Neural progenitor cell (in vitro differentiated cells): ENCODE measurements at places on chromosomes 12 and 14.
A peak's percentile ranks its signal among the peaks of the same experiment; 100 is the strongest.

GRCh38 chr12:4530160-4530559 lies 8.5 kb upstream of the RAD51AP1 start:
- H3K27ac ChIP-seq: no peak overlapping the region
- no peak for DNase-seq
- no peaks in the 10 kb centered on the region for H3K27me3 ChIP-seq
- H3K36me3 ChIP-seq: peaks cover 6% of the 10 kb centered on the region

DNA sequence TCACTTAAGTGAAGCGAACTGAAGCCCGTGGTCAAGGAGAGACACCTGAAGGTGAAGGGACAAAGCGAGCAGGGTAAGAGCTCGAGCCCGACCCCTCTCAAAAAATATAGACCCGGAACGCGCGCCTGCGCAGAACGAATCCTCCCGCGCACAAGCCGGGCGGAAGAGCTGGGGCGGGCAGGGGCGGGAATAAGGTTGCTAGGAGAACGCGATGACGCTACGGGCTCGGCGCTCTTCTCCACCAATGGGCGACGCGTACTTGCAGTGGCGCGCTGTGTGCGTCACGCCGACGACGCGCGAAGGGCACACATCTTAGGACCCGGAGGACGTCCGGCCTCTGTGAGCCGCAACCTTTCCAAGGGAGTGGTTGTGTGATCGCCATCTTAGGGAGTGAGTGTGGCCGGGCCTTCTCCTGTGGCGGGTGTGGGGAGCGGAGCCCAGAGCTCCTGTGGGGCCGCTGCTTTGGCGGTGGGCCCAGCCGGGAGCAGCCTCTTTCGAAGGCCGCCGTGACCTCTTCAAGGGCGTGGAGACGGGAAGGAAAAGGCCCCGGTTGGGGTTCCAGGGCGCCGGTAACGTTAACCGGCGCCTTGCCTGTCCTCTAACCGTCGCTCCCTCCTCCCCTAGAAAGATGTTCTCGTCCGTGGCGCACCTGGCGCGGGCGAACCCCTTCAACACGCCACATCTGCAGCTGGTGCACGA lies at the start of gene SLC25A3:
Gene SLC25A3 (plus strand): TSS at position 336 of the 699 bp plus-strand sequence. CDS start 293 bp downstream, at position 629.
- H3K27me3 ChIP-seq: no peaks in the 10 kb centered on the region
- peak within 1 kb of the TSS; percentile 98 for H3K4me3 ChIP-seq
- DNase-seq: peak; percentile 99
- peak within 1 kb of the TSS; percentile 79 for H3K27ac ChIP-seq
- peaks cover 26% of the 10 kb centered on the region for H3K36me3 ChIP-seq

GRCh38 chr12:69579029-69579428 lies 6.2 kb upstream of the CCT2 start:
- no peaks in the 10 kb centered on the region for H3K36me3 ChIP-seq
- no peaks in the 10 kb centered on the region for H3K4me1 ChIP-seq
- H3K27ac ChIP-seq: no peak overlapping the region
- H3K27me3 ChIP-seq: no peaks in the 10 kb centered on the region

GRCh38 chr12:93740751-93741150 lies 63.6 kb downstream of the CRADD start:
- H3K4me1 ChIP-seq: peaks cover 19% of the 10 kb centered on the region
- no peak overlapping the region for H3K27ac ChIP-seq
- DNase-seq: no peak
- peaks cover 70% of the 10 kb centered on the region for H3K27me3 ChIP-seq

GRCh38 chr12:104471336-104471735 lies 14.6 kb downstream of the CHST11 start:
- no peak overlapping the region for H3K27ac ChIP-seq
- no peaks in the 10 kb centered on the region for H3K36me3 ChIP-seq
- no peak overlapping the region for H3K4me3 ChIP-seq
- no peak for DNase-seq
- no peaks in the 10 kb centered on the region for H3K27me3 ChIP-seq

DNA sequence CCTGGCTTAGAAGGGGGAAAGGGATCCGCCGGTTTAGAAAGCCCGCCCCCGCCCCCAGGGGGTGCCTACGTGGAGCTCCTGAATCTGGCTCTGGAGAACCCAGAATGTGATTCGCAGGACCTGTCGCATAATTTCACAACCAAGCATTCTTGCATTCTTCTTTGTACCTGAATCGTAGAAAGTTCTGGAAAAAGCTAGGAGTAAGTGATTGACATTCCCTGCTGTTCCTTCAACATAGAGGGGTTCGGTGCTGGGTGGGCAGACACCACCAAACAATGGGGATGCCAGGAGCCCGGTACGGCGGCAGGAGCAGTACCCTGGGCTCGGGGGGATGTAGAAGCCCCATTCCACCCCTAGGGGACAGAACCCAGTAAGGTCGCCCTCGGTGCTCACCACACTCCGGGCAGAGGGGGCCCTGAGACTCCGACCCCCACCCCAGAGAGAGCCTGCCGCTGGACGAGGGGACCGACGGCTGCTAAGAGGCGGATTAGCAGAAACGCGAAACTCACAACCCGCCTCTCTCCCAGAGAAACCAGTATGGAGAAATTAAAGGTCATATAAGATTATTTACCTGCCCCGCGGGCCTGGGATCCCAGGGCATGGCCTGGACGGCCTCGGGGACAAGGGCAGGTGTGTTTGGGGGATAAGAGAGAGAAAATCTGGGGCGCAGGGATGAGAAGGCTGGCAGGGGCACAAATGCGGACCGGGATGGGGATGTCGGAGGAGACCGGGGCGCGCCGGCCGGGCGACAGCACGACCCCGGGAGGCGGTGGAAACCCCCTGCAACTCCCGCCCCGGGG lies 520 bp downstream of the CSRP2 start:
- peaks cover 39% of the 10 kb centered on the region for H3K4me1 ChIP-seq
- peak overlapping the region; percentile 88 for H3K27ac ChIP-seq
- H3K36me3 ChIP-seq: no peaks in the 10 kb centered on the region
- DNase-seq: peak; percentile 82
- peak overlapping the region; percentile 71 for H3K4me3 ChIP-seq
- no peaks in the 10 kb centered on the region for H3K27me3 ChIP-seq

DNA sequence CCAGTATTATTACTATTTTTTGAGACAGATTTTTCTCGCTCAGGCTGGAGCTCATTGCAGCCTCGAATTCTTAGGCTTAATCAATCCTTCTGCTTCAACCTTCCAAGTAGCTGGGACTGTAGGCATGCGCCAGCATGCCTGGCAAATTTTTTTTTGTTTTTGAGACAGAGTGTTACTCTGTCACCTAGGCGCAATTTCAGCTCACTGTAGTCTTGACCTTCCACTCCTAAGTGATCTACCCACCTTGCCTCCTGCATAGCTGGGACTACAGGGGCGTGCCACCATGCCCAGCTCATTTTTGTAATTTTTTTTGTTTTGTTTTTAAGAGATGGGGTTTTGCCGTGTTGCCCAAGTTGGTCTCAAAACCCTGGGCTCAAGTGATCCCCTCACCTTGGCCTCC lies 15.2 kb downstream of the ERC1 start:
- no peaks in the 10 kb centered on the region for H3K27me3 ChIP-seq
- H3K27ac ChIP-seq: no peak overlapping the region
- no peaks in the 10 kb centered on the region for H3K36me3 ChIP-seq

GRCh38 chr14:83467811-83468210 lies 1934.2 kb upstream of the SEL1L start:
- no peaks in the 10 kb centered on the region for H3K27me3 ChIP-seq
- H3K36me3 ChIP-seq: no peaks in the 10 kb centered on the region
- H3K4me3 ChIP-seq: no peak overlapping the region
- DNase-seq: no peak
- H3K4me1 ChIP-seq: no peaks in the 10 kb centered on the region

- DNase-seq: no peak
- H3K27ac ChIP-seq: no peak overlapping the region
- no peaks in the 10 kb centered on the region for H3K27me3 ChIP-seq
- H3K4me3 ChIP-seq: no peak overlapping the region
Measured at GRCh38 chr12:9870286-9870866, 1.2 kb upstream of the CLEC2B start.

- H3K27me3 ChIP-seq: no peaks in the 10 kb centered on the region
- peaks cover 2% of the 10 kb centered on the region for H3K36me3 ChIP-seq
- H3K27ac ChIP-seq: no peak overlapping the region
- no peak for DNase-seq
Measured at GRCh38 chr14:25622763-25623162, 572.8 kb upstream of the STXBP6 start.

- peaks cover 64% of the 10 kb centered on the region for H3K4me1 ChIP-seq
- H3K36me3 ChIP-seq: no peaks in the 10 kb centered on the region
- no peak for DNase-seq
- peaks cover 33% of the 10 kb centered on the region for H3K27me3 ChIP-seq
- H3K27ac ChIP-seq: no peak overlapping the region
- H3K4me3 ChIP-seq: no peak overlapping the region
Measured at GRCh38 chr14:73234029-73234428, 3.3 kb upstream of the PAPLN start.

- DNase-seq: no peak
- H3K4me1 ChIP-seq: no peaks in the 10 kb centered on the region
Measured at GRCh38 chr14:95741038-95741490, 27.1 kb upstream of the TCL1A start.

DNA sequence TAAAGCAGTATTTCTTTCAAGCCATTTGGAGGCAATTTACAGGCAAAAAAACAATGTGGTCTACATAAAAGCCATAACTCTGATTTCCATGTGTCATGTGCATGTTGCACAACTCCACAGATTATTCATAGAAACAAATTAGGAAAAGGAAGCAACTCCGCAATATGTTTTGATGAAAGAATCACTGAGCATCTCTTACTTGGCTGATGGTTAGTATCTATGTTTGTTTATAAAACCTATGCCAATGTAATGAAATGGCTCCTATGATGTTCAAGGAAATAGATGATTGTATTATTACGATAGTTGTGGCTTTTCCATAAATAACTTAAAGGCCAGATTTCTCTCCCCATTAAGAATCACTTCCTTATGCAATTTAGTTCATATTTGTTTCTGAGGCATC lies 373.7 kb downstream of the CCDC91 start:
- H3K27ac ChIP-seq: no peak overlapping the region
- no peaks in the 10 kb centered on the region for H3K36me3 ChIP-seq
- no peaks in the 10 kb centered on the region for H3K27me3 ChIP-seq
- no peak for DNase-seq
- no peak overlapping the region for H3K4me3 ChIP-seq

GRCh38 chr14:52336241-52336640 lies 22.1 kb downstream of the PTGER2 start:
- H3K27me3 ChIP-seq: no peaks in the 10 kb centered on the region
- DNase-seq: no peak
- no peak overlapping the region for H3K27ac ChIP-seq
- no peaks in the 10 kb centered on the region for H3K36me3 ChIP-seq
- no peaks in the 10 kb centered on the region for H3K4me1 ChIP-seq

DNA sequence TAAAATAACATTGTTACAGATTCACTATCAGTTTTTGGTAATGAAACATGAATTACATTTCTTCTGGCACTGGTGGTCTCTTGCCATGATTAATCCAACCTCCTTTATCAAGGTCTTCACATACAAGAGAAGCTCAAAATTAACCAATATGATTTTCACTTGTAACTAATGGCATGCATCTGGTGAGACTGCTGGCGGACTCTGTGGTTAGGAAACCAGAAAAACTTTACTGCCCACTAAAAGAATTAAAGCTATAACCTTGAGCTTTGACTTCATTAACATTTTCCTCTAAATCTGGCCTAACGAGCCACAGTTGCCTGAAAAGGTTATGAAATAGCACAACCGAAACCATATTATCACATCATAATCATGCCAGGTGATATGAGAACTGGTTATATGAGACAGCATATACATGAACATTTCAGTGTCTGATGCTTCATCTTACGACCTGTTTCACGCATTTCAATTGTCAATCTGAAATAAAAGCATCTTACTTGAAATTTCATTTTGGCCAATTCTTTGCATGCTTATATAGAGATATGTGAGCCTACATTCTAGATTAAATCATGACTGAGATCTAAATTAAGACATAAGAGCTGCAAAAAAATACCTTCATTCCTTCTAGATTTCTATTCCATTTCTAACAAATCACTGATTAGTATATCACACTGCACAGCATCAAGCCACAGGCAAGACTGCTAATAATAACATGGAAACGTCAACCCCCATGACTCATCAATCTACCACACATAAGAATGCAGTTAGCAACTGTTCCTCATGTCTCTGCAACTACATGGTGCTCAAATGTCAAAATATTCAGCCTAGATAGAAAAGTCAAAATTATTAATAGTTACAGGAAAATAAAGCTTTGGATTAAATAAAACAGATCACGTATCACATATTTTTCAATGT lies 89.3 kb downstream of the OSBPL8 start:
- DNase-seq: no peak
- no peak overlapping the region for H3K4me3 ChIP-seq
- no peaks in the 10 kb centered on the region for H3K27me3 ChIP-seq
- no peaks in the 10 kb centered on the region for H3K4me1 ChIP-seq
- H3K36me3 ChIP-seq: no peaks in the 10 kb centered on the region

DNA sequence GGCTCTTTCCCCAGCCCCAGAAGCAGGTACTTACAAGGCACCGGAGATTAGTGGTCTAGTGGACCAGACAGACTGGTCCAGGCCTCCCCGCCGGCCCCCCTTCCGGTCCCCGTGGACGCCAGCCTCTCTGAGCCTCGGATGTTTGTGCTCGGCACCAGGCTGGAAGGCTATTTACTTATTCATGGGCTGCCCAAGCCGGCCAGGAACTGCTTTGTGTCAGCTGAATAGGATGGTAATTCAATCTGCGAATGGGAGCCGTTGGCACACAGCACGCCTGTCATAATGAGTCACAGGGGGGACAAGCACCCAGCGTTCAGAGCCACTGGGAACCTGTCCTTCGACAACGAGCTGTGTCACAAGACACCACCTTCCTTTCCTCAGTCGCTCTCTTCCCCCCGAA lies 82.3 kb downstream of the RIMBP2 start:
- H3K27ac ChIP-seq: no peak overlapping the region
- peak overlapping the region; percentile 40 for H3K4me3 ChIP-seq
- H3K4me1 ChIP-seq: peaks cover 43% of the 10 kb centered on the region
- peak; percentile 86 for DNase-seq
- H3K27me3 ChIP-seq: no peaks in the 10 kb centered on the region

DNA sequence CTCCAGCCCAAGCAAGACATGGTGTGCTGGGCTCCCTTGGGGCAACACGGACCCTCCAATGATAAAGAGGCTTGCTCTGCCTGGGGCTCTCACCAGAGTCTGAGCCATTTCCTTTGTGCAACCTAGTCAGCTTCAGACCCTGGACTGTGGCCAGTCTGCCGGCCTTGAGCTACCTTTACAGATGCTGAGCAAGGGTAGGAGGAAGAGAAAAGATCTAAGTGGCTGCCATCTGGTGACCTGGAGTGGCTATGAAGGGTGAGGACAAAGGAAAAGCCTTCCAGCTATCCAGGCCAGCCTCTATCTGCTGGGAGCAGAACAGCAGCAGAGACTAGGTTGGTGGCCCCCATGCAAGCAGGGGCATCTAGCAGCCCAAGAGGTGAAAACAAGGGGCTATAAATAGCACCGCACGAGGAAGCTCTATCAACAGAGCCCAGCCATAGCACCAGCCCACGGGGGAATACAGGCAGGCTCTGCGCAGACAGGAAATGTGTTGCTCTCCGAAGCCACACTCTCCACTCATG lies 230.1 kb downstream of the FOXN3 start:
- H3K4me3 ChIP-seq: no peak overlapping the region
- H3K36me3 ChIP-seq: no peaks in the 10 kb centered on the region
- H3K27me3 ChIP-seq: no peaks in the 10 kb centered on the region

- no peaks in the 10 kb centered on the region for H3K27me3 ChIP-seq
- no peaks in the 10 kb centered on the region for H3K36me3 ChIP-seq
- DNase-seq: peak; percentile 76
Measured at GRCh38 chr12:119115296-119115905, 63.3 kb upstream of the HSPB8 start.
